Left forelimb (tissue), 1 donor: ENCODE measurements at places on chromosomes 6 and 20.

DNA sequence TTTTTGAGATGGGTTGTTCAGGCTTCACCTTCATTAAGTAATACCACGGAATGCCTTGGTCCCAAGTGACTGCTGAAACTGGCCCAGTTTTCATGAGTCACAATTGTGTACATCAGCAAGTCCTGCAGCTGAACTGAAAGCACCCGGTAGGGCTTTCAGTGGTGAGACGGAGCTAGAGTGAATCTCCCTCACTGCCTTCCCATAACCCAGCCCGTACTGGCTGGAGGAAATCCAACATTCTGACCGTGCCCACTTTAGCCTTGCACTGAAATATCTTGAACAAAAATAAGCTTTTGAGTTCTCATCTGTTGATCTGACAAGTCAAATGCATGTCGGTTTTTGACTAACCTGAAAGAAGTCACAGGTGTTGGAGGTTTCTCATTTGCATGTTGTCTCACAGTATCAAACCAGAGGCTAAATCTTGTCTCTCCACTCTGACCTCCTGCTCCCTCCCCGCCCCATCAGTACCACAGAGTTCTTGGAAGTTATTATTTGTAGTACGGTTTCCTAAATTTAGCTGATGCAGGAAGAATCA lies 35.9 kb downstream of the DUSP22 start:
- DNase-seq: no peak

- no peak for DNase-seq
Observed at GRCh38 chr6:23940466-23940865, 185.5 kb upstream of the NRSN1 start.

DNA sequence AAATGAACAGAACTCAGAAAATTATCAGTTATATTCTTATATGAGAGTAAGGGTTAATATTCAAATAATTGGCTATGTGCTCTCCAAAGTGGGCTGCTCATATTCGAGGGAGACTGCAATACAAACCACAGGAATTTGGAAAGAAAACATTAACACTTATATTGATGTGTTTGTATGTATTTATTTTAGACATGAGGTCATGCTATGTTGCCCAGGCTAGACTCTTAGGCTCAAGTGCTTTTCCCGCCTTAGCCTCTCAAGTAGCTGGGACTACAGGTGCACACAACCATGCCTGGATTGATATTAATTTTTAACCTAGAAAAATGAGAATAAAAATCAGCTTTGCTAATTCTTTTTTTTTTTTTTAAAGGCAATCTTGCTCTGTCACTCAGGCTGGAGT lies 35.0 kb downstream of the BTBD9 start:
- no peak for DNase-seq

- peak; percentile 36 for DNase-seq
Observed at GRCh38 chr6:37205175-37205996, 35.4 kb downstream of the PIM1 start.

GRCh38 chr6:152721956-152722355 lies 24.3 kb downstream of the MYCT1 start:
- no peak for DNase-seq

GRCh38 chr20:52760791-52761190 lies 211.4 kb upstream of the TSHZ2 start:
- DNase-seq: no peak

DNA sequence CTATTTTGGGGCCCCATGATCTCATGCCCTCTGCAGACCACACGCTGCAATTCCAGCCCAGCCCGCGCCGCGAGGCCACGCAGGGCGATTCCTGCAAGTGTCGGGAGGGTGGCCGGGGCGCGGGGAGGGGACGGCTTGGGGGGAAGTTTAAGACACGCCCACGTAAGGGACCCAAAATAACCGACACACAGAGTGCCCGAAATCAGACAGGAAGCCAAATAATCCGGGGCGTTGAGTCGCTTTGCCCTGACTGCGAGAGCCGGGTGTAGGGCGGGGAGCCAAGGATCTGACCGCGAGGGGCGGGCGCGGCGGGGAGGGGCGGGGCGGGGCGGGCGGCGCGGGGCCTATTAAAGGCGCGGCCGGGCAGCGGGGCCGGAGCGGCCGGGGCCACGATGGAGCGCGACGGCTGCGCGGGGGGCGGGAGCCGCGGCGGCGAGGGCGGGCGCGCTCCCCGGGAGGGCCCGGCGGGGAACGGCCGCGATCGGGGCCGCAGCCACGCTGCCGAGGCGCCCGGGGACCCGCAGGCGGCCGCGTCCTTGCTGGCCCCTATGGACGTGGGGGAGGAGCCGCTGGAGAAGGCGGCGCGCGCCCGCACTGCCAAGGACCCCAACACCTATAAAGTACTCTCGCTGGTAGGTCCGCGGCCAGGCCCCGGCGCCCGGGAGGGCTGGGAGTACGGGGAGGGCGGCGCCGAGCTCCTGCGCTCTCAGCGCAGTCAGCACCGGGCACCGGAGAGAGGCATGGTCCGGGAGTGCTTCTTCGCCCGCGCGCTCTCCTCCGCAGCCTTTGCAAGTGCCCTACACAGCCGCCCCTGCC lies at the start of gene ENPP1:
TSS of gene ENPP1 (plus strand) at position 377 of the 816 bp plus-strand sequence. CDS start at position 393, 16 bp downstream.
- peak; percentile 84 for DNase-seq
